ENCODE measurements at places on chromosomes 5 and 9. TPM values are rescaled to one million over a fixed set of nuclear protein-coding genes. Genes with fewer than 3 reads are reported as not detected.

Gene HK3
- 0.55 TPM for polyA plus RNA-seq

DNA sequence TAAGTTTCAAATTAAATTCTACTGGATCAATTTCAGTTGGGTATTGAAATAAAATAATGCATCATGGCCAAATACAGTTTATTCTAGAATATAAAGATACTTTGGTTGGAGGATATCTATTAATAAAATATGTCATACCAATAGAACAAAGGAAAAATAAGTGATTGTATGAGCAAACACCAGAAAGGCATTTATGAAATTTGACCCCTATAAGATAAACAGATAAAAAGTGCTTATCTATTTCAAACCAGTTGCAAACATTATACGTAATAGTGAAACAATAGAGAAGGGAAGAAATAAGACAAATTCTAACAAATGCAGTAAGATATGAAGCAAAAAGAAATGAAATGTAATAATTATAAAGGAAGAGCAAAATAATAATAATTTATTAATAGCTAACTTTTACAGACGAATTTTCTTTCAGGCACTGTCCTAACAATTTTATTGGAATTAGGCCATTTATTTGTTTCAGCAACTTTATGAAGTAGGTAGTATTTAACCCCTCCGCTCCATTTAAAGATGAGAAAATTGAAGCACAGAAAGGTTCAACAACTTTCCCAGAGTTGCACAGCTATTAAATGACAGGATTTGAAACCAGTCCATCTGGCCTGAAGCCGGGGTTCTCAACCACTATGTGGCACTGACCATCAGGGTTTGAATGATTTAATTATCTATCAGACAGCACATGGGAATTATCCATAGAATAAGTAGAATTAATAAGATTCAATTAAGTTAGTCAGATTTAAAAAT is 20.8 kb downstream of the ANKRD55 start:
- no peak for DNase-seq

- no peak for DNase-seq
Observed at GRCh38 chr9:72983512-72984225, 30.8 kb upstream of the ALDH1A1 start.

DNA sequence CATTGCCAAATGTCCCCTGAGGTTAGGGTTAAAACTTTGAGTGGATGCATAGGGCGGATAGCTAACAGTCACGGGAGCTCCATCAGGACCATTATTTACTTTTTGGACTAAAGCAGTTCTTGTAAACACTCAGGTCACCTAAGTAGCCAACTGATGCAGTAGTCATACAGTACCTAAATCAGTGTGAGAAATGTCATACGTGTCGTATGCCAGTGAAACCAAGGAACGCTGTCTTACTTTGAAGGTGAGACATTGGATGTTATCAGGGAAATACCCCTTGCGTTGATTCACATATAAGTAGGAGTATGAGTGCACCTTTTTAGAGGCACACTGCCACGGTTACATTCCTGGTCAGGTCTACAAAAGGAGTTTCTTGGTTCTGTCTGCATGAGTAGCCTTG is 101.9 kb downstream of the LNPEP start:
- no peak for DNase-seq

GRCh38 chr5:133635051-133635450 is 22.7 kb upstream of the FSTL4 start:
- no peak for DNase-seq

DNA sequence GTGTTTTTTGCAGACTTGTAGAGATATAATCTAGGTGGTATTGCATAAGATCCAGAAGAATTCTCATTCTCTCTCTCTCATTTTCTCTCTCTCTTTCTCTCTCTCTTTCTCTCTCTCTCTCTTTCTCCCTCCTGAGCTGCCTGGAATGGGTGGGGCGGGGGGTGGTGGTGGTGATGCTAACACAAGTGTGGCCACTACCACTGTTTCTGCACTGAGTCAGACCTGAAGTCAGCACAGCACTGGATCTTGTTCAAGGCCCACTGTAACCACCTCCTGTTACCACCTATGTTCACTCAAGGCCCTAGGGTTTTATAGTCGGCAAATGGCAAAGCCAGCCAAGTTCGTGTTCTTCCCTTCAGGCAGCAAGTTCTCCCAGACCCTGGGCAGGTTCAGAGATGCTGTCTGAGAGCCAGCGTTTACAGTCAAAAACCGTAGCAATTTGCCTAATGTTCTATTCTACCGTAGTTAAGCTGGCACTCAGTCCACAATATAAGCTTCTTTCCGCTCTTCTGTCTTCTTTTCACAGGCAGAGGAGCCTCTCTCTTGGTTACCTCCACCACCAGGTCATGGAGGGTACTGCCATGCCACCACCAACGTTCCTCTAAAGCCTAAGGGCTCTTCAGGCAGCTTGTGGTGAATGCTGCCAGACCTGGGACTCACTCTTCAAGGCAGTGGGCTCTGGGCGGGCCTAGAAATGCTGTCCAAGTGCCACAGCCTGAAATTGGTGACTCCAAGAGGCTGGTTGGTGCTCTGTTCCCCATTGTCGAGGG is 235.7 kb upstream of the PRR16 start:
- no peak for DNase-seq

Gene HMMR
- polyA plus RNA-seq: not detected

Gene CDKN2B
- polyA plus RNA-seq: not detected

- no peak for DNase-seq
Observed at GRCh38 chr5:150361301-150361700, 3.8 kb downstream of the TCOF1 start.

GRCh38 chr9:111393971-111394370 is 63.9 kb upstream of the OR2K2 start:
- DNase-seq: no peak

Gene CBY3
- polyA plus RNA-seq: 1.4 TPM

Gene FAM81B
- polyA plus RNA-seq: not detected

DNA sequence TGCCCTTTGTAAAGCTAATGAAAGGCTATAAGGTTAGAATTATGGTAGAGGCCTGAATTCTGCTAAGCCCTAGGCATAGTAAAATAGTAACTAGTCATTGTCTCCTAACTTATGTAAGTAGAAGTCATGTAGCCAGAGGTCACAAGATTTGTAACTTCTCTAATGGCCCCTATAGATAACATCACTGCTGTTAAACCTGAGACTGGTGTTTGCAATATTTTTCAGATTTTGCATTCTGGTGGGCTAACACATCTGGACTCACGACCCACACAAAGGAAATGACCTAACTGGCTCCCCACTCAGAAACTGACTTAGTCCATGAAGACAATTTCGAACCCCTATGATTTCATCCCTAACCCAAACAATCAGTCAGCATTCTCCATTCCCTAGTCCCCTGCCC is 37.2 kb upstream of the TTC39B start:
- no peak for DNase-seq

DNA sequence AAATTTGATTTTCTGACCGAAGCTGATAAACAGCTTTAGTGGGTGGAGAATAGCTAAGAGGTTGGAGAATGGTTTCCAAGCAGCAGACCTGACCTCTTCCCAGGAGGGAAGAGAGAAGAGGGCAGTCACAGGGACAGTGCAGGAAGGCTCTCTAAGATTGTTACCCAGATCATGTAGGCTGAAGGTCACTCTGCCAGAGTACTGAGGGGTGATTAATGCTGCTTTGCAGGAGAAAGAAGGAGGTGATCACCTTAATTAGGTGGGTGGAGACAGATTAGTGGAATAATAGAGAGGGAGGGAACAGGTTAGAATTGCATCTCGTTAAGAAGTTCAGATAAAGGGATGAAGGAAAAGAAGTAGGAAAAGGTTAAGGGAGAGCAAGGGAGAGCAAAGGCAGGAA is 440.5 kb downstream of the BRINP1 start:
- DNase-seq: no peak

DNA sequence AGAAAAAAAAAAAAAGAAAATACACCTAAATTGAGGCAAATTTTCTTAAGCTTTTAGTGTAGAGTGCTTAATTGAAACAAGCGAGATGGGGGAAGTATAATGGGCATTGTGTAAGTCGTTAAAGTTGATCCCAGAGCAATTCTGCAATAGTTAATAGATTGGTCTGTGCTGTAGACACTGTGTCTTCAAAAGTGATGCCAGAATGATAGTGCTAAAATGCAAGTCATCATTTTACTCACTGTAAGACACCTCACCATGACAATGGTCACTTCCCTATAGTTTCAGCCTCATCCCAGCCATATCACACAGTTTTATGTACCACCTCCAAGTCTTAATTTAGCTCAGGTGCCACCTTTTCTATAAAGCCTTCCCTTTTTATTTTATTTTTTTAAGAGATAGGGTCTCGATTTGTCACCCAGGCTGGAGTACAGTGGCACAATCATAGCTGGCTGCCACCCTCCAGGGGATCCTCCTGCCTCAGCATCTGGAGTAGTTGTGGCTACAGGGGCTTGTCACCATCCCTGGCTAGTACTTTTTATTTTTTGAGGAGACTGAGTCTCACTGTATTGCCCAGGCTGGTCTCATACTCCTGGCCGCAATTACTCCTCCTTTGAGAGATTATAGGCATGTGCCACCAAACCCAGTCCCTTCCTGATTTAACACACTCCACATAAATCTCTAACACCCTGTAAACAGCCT is 6.2 kb downstream of the COX7C start:
- DNase-seq: no peak

DNA sequence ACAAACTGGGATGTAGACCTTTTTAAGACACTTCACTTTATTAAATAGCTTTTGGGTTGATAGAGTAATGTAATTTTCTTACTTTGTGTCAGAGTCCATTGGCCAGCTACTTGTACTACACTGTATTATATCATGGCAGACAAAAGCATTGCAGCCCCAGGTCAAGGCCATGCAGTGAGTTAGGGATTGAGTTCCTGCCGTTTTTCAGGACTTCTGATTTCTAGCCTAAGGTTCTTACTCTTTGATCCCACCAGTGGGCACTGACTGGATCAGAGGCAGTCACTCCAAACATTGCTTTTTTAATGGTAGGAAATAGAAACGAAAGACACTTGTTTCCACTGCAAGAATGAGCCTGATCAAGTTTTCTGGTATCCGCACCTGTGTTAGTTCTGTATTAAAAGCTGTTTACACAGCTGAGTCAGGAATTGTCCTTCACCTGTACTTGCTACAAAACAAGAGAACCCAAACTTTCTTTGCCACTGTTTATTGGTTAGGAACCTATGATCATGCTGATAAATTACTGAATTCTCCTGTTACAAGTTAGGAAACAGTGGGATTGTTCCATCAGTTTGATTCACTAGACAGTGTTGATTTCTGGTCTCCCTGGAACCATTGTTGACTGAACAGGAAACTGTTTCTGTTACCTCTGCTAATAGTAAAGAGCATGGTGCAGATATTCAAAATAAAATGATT is 22.1 kb downstream of the LRRC70 start:
- no peak for DNase-seq
